ENCODE measurements at places on chromosomes 6 and 20.

DNA sequence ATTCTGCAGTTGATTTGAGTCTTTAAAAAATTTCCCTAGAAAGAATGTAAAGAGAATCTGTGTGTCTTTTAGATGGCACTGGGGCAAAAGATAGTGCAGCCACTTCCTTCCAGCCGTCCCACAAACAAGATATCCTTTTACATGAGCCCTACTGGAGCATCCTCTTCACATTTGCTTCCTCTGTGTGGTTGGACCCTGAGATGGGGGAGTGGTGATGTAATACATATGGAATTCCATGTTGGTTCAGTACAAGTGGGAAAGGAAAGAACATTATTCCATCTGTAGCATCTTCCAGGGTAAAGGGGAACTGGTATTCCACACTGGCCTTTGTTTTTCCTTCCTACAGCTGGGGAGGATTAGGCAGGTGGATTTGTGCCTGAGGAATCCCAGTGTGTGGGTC is 78.9 kb upstream of the ISM1 start:
- no peak for DNase-seq

DNA sequence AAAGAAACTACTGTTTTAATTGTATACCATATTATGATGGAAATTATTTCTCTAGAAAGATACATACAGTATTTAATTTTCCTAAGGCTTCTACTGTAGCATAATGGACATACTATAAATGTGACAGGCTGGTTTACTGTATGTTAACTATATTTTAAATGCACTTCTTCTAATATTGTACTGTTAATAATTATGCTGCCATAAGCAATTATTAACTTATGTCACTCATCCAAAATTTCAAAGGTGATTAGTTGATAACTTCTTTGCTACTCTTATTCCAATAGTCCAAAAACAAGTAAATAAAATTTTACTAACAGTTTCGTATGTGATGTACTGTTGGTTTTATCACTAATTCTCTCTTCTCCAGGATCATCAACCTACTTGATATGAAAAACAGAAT is 28.1 kb downstream of the HIVEP2 start:
- no peak for DNase-seq

- DNase-seq: no peak
These were observed 84.0 kb downstream of the RAMACL start for GRCh38 chr6:166502453-166502852.

GRCh38 chr20:58707770-58708169 is 15.2 kb downstream of the NPEPL1 start:
- DNase-seq: no peak

DNA sequence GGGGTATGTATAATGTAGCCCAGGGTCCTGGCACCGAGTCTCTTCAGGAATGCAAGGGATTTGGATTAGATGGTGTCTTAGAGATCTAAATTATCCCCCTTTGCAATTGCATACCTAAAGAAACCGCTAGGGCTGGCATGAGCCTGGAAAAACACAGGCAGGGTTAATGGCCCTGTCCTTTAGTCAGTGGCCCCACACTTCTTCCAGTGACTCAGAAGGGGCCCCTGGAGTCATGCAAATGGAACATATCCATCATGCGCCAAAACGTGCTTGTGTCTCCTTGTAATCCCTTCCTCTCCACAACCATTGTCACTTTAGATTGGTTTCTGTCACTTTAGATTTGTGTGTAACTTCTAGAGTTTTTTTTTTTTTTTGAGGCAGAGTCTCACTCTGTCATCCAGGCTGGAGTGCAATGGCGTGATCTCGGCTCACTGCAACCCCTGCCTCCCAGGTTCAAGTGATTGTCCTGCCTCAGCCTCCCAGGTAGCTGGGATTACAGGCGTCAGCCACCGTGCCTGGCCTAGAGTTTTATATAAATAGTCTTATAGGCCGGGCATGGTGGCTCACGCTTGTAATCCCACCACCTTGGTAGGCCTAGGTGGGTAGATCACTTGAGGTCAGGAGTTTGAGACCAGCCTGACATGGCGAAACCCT is 8.7 kb upstream of the MYBL2 start:
- DNase-seq: no peak

DNA sequence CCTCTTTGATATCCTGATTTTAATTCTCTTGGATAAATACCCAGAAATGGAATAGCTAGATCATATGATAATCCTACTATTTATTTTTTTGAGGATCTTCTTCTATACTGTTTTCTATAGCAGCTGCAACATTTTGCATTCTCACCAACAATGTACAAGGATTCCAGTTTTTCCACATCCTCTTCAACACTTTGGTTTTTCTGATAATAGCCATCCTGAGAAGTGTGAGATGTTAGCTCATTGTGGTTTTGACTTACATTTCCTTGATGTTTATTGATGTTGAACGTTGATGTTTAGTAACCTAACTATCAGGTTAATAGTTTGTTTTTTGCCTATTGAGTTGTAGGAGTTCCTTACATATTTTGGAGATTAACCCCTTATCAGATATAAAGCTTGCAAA is 217.3 kb downstream of the LRFN2 start:
- no peak for DNase-seq

GRCh38 chr6:110449541-110449895 is 26.9 kb downstream of the SLC22A16 start:
- no peak for DNase-seq

DNA sequence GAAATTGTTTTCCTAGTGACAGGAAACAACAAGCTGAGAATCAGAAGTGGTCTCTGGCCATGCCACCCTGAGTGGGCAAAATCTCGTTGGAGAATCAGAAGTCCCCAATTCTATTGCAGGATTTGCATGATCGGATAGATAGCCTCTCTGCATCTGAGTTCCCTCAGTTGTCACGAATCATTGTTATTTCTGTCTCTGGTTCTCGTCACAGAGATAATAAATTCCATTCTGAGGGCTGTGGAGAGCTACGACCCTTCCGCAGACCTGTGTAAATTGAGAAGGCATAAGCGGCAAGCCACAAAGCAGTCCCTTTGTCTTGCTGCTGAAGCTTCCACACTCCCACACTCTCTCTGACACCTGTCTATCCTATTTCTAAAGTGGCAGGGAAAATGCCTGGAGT is 102.4 kb upstream of the CNR1 start:
- DNase-seq: no peak

DNA sequence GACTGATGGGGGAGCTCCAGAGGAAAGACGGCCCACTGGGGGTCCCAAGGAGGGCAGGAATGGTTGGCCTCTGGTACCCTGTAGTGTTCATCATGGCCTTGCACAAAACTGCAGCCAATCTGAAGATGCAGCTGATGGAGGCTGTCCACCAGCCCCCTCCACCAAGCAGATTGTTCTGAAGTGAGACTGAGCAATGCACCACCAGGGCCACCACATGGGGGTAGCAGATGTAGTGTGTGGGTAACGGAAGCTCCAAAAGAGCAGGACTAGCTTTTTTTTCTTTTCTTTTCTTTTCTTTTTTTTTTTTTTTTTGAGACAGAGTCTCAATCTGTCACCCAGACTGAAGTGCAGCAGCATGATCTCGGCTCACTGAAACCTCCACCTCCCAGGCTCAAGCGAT is 181.0 kb upstream of the MYLIP start:
- DNase-seq: no peak
